ENCODE measurements at places on chromosomes 3 and 15. TPM values are rescaled to one million over a fixed set of nuclear protein-coding genes. Genes with fewer than 3 reads are reported as not detected.

RLBP1 gene
- not detected for total RNA-seq

POLQ gene
- total RNA-seq, result 3.7 TPM

DNA sequence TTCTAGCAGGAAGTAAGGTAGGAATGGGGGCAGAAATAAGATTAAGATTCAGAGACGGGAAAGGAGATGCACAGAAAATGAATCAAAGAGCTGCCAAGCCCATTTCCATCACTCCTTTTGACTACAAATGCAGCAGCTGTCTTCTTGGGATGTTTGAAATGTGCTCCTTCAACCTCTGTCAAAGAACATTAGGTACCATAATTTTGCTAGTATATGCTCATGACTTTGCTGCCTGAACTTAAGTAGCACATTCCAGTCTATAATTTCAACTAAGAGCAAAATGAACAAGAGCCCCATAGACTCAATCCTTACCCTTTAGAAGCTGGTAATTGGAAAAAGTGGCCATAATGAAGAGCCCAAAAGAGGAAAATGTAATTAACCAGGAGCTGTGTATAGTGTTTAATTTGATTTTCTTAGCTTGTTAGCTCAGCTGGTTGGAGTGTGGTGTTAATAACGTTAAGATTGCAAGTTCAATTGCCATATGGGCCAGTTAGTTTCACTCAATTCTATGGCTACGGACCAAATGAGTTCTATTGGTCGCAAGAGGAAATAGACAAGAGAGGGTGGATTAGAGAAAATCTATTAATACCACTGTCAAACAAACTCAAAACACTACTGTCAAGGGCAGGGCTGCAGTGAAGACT lies 349.9 kb downstream of the ZBBX start:
- DNase-seq, result no peak

DNA sequence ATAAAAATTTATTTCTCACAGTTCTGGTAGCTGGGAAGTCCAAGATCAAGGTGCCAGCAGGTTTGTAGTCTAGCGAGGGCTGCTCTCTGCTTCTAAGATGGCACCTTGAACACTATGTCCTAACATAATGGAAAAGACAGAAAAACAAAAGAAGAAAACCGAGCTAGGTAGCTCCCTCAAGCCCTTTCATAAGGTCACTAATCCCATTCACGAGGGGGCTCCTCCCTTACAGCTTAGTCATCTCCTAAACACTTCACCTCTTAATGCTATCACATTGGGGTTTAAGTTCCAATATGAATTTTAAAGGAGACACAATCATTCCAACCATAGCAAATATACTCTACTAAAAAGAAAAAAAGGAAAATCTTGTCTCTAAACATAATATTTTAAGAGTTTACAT lies 23.6 kb downstream of the GOLGA6D start:
- no peak for DNase-seq

DNA sequence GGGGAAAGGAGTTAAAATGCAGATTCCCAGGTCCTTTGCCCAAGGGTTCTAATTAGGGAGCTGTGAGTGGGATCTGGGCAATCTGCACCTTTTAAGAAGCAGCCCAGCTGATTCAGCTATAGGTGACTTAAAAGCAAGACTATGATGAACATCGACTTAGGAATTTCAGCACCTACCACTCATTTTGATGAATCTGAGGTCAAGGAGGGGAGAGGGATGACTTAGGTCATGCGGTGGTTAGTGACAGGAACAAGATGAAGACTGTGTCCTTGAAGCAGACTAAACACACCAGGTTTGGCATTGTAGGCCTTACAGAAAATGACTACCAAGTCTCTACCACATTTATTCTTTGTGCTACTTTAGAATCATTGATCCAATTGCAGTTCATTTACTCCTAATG lies 196.3 kb downstream of the DTWD1 start:
- no peak for DNase-seq

GRCh38 chr3:152909180-152909883 lies 74.4 kb downstream of the P2RY1 start:
- DNase-seq, result no peak

Measured in tongue (tissue), 3 donors.